CD8-positive, alpha-beta memory T cell (primary cell): ENCODE measurements at places on chromosomes 6 and 20.
A peak's percentile ranks its signal among the peaks of the same experiment; 100 is the strongest.

DNA sequence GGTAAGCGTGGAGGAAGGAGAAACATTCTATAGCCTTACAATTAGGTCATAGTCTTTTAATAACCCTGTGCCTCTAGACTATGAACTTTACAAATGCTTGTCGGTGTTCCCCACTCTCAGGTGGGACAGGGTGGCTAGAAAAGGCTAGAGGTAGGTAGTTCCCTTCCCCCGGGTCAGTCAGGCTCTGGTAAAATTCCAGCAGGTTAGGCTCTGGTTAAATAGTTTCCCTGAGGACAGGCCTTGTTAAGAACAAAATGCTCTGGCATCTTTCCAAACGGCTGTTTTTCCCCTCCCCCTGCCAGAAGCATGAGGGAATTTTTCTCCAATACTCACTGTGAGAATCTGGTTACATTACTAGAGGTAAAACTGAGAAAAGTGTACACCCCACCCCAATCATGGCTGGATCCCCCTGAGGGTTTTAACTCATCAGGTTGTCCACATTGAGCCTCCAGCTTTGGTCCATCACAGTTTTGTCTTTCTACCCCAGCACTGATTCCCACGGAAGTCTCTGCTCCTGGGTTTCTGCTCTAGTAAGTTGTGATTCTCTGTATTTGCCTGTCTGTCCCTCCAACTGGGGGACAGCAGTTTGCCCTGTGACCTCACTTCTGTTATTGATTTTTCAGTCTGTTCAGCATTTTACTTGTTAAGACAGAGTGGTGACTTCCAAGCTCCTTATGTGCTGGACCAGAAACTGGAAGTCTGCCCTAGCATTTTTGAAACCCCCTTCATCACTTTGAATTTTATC lies 84.7 kb upstream of the ADGRF1 start:
- DNase-seq, result no peak

DNA sequence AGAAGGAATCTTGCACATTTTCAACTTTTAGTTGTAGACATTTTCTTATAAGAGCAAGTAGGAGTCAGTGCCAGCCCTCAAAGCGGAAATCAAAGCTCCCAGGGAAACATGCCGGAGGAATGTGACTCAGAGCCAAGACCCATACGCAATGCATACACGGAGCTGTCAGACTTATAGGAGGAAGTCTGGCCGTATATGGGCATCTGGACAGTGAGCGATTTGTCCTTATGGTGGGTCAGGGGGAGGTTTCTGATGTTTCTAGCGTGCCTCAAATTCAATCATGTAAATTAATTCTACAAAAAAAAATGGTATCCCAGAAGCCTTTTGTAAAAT lies 3.6 kb upstream of the CCN2 start:
- no peak for DNase-seq

- no peak for DNase-seq
Observed at GRCh38 chr20:37390891-37391525, 45.1 kb downstream of the SRC start.

- DNase-seq, result no peak
Observed at GRCh38 chr20:8227293-8227692, 95.2 kb downstream of the PLCB1 start.

DNA sequence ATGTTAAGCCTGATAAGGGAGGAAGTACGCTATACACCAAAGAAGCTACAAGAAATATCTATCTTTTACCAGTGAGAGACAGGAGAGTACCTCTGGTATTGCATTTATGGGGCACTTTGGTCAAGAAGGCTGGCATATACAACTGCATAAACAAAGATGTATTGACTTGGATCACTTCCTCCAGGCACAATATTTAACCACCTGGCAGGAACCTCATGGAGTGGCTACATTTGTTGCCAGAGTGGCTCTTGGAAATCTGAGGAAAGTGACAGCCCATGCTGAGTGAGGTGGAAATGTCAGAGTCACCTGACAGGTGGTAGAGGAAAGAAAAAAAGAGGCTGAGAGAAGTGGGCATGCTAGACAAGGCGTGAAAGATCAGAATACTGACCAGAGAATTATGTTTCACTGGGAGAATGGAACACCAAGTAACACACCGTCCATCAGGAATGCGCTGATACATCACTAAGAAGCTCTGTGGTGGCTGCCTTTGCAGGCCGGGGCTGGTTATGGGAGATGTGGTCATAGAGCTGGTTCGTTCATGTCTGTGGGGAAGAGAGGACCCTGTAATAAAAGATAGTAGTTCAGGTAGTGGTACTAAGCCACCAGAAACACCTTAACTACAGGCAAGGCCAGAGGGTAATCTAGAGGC lies 61.4 kb upstream of the UFL1 start:
- DNase-seq, result no peak

DNA sequence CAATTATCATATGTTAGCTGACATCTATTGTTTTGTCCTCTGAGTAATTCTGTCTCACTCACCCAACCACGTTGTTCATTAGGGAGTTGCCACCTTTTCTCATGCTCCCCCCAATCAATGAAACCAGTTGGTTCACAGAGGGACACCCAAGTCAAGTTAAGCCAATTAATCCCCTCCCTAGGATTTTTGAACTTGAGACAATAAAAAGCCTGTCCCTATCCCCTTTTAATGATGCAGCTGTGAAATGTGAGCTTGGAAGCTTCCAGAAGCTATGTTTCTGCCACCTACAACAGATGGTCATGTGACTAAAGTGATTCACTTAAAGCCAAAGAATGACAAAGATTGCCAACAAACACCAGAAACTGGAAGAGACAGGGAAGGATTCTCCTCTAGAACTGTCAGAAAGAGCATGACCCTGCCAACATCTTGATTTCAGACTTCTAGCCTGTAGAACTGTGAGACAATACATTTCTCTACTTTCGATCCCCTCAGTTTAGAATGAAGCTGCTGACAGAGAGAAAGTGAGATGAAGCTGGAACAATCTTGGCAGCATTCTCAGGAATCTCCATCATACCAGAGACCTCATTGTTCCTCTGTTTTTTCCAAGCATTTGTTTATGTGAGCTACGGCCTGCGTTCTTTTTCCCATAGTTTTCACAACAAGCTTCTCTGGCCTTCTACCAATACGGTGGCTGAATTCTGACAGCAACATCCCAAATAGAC lies 57.8 kb upstream of the TPD52L1 start:
- DNase-seq, result no peak

DNA sequence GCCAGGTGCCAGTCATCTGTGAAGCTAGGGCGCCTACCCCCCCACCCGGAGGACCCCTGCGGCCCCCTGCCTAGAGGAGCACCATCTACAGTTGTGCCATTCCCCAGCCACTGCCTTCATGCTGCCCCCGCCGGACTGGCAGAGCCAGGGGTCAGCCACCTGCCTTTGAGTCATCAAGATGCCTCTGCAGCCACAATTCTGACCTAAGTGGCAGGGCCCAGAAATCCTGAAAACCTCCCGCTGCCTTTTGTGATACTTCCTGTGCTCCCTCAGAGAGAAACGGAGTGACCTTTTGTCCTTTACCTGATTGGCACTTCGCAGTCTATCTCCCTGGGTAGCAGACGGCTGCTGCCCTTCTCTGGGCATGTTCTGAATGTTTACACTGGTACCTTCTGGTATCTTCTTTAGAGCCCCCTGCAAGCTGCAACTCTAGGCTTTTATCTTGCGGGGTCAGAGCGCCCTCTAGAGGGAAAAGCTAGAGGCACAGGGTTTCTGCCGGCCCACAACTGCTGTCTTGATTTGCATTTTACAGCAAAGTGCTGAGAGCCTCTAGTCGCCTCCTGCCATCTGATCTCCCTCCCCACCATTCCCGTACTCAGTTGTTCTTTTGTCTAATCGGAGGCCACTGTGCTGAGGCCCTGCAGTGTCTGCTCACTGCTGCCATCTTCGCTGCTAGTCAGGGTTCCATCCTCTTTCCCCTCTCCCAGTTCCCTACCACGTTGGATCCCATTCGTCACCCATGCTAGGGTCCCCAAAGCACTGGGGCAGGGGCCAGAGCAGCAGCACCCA lies 26.9 kb downstream of the SPATA2 start:
- peak; percentile 67 for DNase-seq

- no peak for DNase-seq
Observed at GRCh38 chr20:237489-237888, 10.4 kb downstream of the DEFB129 start.

GRCh38 chr6:104940893-104941728 lies 15.8 kb upstream of the LIN28B start:
- peak; percentile 10 for DNase-seq

DNA sequence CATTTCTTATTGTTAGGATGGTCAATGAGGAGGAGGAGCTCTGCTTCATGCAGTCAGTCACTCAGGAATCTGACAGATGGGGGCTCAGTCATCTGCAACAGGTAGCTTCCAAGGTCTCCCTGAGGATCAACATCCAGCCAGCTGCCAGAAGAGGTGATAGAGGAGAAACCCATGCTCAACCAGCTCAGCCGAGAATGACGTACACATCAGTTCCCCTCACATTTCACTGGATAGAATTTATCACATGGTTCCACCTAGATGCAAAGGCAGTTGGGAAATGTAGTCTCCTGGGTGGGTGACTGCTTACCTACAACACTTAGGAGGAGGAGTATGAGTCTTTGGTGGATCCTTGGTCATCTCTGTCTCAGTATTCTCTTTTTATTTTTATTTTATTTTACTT lies 144.5 kb downstream of the CEBPB start:
- no peak for DNase-seq

DNA sequence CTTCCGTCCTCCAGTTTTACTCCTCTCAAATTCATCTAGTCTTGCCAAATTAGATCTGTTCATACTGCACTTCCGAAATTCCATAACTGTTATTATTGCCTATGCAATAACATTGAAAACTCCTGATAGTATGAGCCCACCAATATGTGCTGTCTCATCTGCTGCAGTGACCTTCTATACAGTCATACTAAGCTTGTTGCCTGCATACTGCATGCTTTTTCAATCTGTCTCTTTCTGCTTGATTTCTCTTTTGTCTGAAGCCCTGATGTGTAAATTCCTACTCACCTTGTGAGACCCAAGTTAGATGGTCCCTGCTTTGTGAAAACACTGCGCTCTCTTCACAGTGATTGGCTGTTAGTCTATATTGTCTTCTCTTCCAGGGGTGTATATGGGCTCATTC lies 1.1 kb downstream of the TBP start:
- DNase-seq, result no peak

- DNase-seq, result peak; percentile 29
Observed at GRCh38 chr20:62122654-62123449, 577 bp downstream of the LSM14B start.

GRCh38 chr6:26532699-26533531 lies 5.3 kb upstream of the HMGN4 start:
- peak; percentile 93 for DNase-seq

DNA sequence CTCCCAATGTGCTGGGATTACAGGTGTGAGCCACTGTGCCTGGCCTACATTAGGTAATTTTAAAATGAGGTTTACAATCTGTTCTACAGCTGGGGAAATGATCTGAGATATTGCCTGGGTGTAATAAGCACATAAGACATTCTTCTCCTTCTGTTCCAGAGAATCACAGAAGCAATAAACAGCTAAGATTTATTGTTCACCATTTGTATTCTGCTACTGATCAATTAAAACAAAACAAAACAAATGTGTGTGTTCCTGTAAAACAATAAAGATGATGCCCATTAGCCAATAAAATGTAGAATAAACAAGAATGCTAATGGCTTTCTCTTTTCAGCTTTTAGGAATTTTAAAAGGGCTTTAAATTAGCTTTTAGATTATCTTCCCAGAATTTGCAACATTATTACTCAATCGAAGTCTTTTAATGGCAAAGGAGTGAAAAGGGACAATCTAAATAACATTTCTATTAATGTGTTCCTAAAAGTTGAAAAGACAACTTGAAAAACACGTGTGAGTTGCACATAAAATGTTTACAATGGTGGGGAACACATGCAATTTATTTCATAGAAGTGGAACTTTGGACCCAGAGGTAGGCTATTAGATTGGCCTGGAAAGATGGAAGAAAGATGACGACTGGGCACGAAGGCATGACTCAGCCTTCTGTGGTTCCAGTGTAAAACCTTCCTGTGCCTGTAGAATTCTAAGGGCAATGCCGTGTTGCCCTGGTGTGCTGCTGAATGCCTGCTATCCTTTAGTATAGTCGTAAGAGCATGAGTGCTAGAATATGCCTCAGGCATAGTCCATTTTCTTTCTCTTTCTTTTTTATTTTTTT lies 29.0 kb upstream of the DEK start:
- DNase-seq, result no peak

- DNase-seq, result no peak
Observed at GRCh38 chr20:11881449-11881848, 36.2 kb upstream of the BTBD3 start.

- DNase-seq, result no peak
Observed at GRCh38 chr6:22466665-22467245, 102.6 kb upstream of the HDGFL1 start.

- DNase-seq, result no peak
Observed at GRCh38 chr6:44494011-44494501, 106.5 kb downstream of the CDC5L start.

- no peak for DNase-seq
Observed at GRCh38 chr6:77292564-77293546, 170.4 kb downstream of the HTR1B start.
